CD14-positive monocyte (primary cell): ENCODE measurements at places on chromosomes 1 and 21. TPM values are rescaled to one million over a fixed set of nuclear protein-coding genes. Genes with fewer than 3 reads are reported as not detected.

GRCh38 chr1:85135392-85135798, 65.4 kb downstream of the SYDE2 start:
- DNase-seq = no peak
- no peaks in the 10 kb centered on the region for H3K4me1 ChIP-seq
- no peaks in the 10 kb centered on the region for H3K36me3 ChIP-seq
- H3K27me3 ChIP-seq = no peaks in the 10 kb centered on the region
- no peak overlapping the region for H3K27ac ChIP-seq

GRCh38 chr1:201556841-201557571, 18.1 kb downstream of the NAV1 start:
- no peaks in the 10 kb centered on the region for H3K27me3 ChIP-seq
- H3K27ac ChIP-seq = no peak overlapping the region
- no peak overlapping the region for H3K4me3 ChIP-seq
- H3K4me1 ChIP-seq = peaks cover 12% of the 10 kb centered on the region
- H3K36me3 ChIP-seq = no peaks in the 10 kb centered on the region
- no peak for DNase-seq

DNA sequence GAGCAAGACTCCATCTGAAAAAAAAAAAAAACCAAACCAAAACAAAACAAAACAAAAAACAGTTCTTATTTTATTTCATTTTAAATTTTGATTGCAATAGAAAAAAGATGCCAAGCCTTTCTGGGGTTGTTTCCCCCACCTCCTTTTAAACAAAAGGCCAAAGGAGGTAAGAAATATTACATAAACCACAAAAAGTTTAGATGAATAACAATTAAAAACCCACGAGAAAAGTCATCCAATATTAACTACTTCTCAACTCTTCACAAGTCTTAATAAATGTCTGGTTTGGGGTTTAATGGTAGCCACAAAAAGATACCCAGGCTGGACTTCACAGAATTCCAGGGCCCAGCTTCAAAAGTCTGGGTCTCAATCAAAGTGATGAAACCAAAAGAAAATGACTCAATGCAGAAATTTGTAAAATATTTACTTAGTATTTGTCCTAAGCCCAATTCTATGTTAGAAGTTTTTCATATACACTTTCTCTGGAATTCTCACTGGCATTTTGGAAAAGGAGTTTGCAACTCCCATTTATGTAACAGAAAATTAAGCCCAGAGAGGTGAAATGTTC, 47.0 kb upstream of the SDC3 start:
- no peaks in the 10 kb centered on the region for H3K27me3 ChIP-seq
- H3K4me1 ChIP-seq = no peaks in the 10 kb centered on the region
- H3K4me3 ChIP-seq = no peak overlapping the region
- no peak for DNase-seq
- no peak overlapping the region for H3K27ac ChIP-seq

DNA sequence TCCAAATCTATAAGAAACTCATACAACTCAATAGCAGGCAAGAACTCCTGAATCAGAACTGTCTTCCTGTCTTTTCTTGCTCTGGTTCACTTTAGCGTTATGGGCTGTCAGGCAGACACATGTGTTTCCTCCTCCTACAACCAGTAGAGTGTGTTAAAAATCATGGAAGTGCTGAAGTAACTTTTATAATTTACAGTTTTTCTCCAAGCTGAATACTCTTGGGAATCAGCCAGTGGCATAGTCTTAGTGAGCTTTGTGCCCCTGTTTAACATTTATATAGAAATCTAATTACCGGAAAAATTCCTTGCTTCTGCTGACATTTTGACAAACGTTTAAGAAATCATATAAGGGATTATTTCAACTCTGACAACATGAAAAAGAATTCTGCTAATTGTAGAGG, 113.1 kb upstream of the RGS18 start:
- H3K27me3 ChIP-seq = no peaks in the 10 kb centered on the region
- H3K36me3 ChIP-seq = no peaks in the 10 kb centered on the region
- H3K4me1 ChIP-seq = no peaks in the 10 kb centered on the region
- no peak for DNase-seq
- H3K4me3 ChIP-seq = no peak overlapping the region
- no peak overlapping the region for H3K27ac ChIP-seq

TCEA3 gene
- polyA plus RNA-seq = 0.26 TPM

OLIG1 gene
- 20.0 TPM for polyA plus RNA-seq

TTLL7 gene
- 0.12 TPM in 1 of 2 replicates, not detected in the other for polyA plus RNA-seq

- H3K27ac ChIP-seq = no peak overlapping the region
- H3K27me3 ChIP-seq = no peaks in the 10 kb centered on the region
- no peak for DNase-seq
- H3K4me1 ChIP-seq = no peaks in the 10 kb centered on the region
- H3K4me3 ChIP-seq = no peak overlapping the region
- no peaks in the 10 kb centered on the region for H3K36me3 ChIP-seq
Measured at GRCh38 chr1:172255223-172255560, 165.3 kb upstream of the C1orf105 start.

DNA sequence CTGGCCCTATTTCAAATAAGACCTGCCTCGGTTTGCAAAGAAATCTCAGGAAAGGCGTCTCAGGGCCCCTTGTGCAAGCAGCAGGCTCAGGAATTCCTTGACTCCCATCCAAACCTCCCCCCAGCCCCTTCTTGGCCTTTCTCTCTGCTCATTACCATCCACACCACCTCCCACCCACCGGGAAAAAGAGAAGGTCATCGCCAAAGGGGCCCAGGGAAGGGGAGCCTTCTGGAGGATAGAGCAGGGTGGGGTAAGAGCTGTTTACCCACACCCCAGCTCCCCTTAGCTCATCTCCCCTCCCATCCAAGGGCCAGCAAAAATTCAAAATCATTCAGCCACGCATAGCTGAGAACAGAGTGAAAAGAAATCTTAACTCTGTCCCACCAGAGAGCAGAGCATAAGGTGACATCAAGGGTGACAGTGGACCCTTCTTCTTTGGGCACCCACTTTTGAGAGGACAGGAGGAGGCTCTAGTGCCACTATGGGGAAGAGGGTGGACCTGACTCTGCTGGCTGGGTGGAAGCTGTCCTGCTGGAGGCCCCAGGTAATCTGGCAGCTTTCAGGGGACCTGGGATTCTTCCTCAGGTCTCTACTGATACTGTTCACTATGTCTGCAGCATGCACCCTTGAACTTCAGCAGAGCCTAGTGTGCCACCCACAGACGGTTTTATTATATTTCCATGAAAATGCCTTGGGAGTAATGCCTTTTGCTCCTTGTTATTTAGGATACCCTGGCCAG, 3.9 kb upstream of the WNT2B start:
- DNase-seq = no peak
- no peaks in the 10 kb centered on the region for H3K36me3 ChIP-seq
- no peak overlapping the region for H3K4me3 ChIP-seq
- no peak overlapping the region for H3K27ac ChIP-seq
- peaks cover 20% of the 10 kb centered on the region for H3K4me1 ChIP-seq

DNA sequence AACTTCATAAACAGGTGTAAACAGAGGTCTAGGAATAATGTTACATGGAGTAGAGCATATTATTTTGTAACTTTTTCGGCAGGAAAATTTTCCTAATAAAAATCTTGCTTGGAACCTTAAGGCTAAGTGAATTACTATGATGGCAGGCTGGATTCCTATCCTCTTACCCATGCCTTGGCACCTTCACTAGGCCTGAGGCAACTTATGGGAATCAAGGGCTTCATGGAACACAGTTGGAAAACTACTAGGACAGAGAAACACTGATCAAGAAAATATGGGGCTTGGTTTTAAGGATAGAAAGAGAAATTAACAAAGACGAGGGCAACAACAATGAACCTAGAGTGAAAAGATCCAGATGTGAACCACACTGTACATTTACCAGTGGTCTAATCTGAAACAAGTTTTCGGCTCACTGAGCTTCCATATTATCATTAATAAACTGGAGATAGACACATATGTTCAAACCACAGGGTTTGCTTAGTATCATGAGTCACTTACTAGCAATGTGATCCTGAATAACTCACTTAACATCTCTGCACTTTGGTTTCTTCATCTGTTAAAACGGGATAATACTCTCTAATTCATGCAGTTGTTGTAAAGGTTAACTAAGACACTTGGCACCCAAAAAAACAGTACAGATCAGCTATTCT, 68.5 kb downstream of the GPATCH2 start:
- no peak overlapping the region for H3K4me3 ChIP-seq
- no peaks in the 10 kb centered on the region for H3K4me1 ChIP-seq
- DNase-seq = no peak

DNA sequence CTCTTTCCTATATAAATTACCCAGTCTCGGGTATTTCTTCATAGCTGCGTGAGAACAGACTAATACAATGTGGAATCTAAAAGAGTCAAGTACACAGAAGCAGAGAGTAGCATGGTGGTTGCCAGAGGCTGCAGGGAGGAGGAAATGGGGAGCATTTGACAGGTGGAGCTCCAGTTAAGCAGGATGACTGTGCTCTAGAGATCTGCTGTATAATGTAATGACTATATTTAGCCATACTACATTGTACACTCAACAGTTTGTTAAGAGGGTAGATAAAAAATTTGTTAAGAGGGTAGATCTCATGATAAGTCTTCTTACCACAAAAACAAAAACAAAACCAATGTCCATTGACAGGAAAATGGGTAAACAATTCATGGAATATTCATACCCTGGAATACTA, 82.1 kb downstream of the MT1HL1 start:
- H3K4me3 ChIP-seq = no peak overlapping the region
- DNase-seq = no peak
- H3K4me1 ChIP-seq = no peaks in the 10 kb centered on the region
- no peaks in the 10 kb centered on the region for H3K36me3 ChIP-seq
- H3K27me3 ChIP-seq = no peaks in the 10 kb centered on the region

- H3K27ac ChIP-seq = no peak overlapping the region
- no peak overlapping the region for H3K4me3 ChIP-seq
- no peak for DNase-seq
- no peaks in the 10 kb centered on the region for H3K4me1 ChIP-seq
- no peaks in the 10 kb centered on the region for H3K36me3 ChIP-seq
- H3K27me3 ChIP-seq = no peaks in the 10 kb centered on the region
Measured at GRCh38 chr21:28431527-28432200, 561.0 kb downstream of the LTN1 start.

- no peaks in the 10 kb centered on the region for H3K27me3 ChIP-seq
- no peaks in the 10 kb centered on the region for H3K36me3 ChIP-seq
- no peak overlapping the region for H3K4me3 ChIP-seq
- peaks cover 5% of the 10 kb centered on the region for H3K4me1 ChIP-seq
- peak; percentile 1 for DNase-seq
Measured at GRCh38 chr1:232471250-232471649, 158.7 kb downstream of the SIPA1L2 start.

- H3K4me1 ChIP-seq = no peaks in the 10 kb centered on the region
- H3K4me3 ChIP-seq = no peak overlapping the region
- H3K27ac ChIP-seq = no peak overlapping the region
- no peak for DNase-seq
- no peaks in the 10 kb centered on the region for H3K36me3 ChIP-seq
Measured at GRCh38 chr1:168783458-168784210, 54.6 kb upstream of the DPT start.

DNA sequence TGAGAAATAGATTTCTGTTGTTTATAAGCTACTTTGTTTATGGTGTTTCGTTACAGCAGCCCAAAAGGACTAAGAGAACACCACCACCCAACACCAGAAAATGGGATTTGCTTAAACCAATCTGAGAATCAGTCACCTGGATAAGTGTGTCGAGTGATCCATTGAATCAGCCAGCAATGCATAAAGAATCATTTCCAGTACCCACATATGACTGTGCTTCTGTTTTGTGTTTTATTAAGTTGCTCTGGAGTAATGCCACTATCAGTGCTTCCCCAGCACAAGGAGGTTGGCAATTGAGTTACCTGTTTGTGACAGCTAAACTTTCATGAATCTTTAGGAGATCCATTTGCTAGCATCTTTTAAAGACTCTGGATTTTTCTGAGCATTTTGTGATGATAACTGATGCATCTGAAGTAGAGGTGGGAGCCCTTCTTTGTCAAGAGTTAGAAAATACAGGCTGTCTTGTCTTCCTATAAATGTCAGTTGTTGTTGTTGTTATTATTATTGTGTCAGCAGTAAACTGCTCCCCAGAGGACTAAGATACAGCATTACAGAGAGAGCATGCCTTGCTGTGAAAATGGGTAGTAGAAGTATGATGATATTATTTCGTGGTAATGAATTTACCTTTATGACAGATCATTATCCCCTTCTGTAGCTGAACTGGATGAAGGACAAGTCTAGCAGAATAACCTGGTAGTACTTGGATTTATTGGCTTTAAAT, 225.2 kb downstream of the NFIA start:
- H3K4me3 ChIP-seq = no peak overlapping the region
- no peaks in the 10 kb centered on the region for H3K36me3 ChIP-seq
- no peaks in the 10 kb centered on the region for H3K27me3 ChIP-seq
- H3K27ac ChIP-seq = no peak overlapping the region

DNA sequence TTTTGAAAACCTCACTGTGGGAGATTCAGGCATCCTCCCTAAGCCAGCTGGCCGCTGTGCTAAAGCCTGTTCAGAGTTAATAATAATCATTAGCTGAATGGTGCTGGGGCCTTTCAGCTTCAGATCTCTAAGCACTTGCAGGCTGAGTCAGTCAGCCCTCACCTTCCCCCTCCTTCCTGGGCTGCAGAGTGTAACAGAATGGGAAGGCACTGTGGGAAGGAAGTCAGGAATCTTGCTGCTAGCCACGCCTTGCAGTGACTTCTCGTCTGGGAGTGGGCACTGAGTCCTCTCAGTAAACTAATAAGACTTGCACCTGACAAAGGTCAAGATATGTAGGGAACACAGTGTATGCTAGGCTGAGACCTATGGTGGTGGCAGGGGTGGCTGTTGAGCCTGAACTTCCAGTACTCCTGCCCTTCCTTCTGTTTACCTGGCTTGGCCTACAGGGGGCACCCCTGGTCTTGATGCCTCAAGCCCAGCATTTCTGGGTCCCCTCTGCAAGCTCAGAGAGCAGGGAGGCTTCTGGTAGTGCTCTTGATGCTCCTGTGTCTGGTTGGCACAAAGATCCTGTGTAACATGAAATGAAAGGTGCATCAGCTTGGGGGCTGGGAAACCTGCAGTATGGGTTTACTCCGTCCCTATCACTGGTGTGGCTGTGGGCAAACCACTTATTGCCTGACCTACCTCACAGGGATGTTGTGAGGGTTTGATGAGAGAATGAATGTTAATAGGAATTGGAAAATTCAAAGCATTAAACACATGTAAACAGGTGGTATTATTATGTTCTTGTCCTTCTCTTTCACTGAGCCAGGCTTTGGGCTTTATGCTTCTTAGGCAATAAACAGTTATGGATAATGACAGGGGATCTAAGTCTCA, 6.0 kb downstream of the CYB561D1 start:
- H3K4me1 ChIP-seq = peaks cover 8% of the 10 kb centered on the region
- H3K36me3 ChIP-seq = peaks cover 47% of the 10 kb centered on the region
- H3K27me3 ChIP-seq = no peaks in the 10 kb centered on the region
- H3K4me3 ChIP-seq = no peak overlapping the region

GJB5 gene
- polyA plus RNA-seq = not detected in 2 replicates

NVL gene
- 7.7 and 12.6 TPM in 2 replicates for polyA plus RNA-seq

IL10 gene
- 4.1 TPM for polyA plus RNA-seq

SPRR2F gene
- not detected in 2 replicates for polyA plus RNA-seq
